ENCODE measurements at places on chromosomes 11 and 22. TPM values are rescaled to one million over a fixed set of nuclear protein-coding genes. Genes with fewer than 3 reads are reported as not detected.
A peak's percentile ranks its signal among the peaks of the same experiment; 100 is the strongest.

Gene APOL5
- not detected for total RNA-seq

DNA sequence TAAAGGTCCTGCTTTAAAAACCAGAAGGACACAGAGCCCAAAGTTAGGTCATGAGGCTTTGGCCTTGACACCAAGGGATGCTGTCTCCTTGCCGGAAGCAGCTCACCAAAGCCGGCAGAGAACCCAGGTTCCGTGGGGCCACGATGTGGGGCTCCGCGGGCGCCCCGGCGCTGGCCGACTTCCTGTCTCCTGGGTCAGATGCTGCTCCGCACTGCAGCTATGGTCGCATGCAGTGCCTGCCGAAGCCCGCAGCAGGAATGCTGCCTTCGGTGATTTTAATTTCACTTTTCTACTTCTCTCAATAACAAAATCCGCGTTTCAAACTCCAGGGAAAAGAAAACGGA lies 454 bp upstream of the OTUB1 start:
- DNase-seq: peak; percentile 75

DNA sequence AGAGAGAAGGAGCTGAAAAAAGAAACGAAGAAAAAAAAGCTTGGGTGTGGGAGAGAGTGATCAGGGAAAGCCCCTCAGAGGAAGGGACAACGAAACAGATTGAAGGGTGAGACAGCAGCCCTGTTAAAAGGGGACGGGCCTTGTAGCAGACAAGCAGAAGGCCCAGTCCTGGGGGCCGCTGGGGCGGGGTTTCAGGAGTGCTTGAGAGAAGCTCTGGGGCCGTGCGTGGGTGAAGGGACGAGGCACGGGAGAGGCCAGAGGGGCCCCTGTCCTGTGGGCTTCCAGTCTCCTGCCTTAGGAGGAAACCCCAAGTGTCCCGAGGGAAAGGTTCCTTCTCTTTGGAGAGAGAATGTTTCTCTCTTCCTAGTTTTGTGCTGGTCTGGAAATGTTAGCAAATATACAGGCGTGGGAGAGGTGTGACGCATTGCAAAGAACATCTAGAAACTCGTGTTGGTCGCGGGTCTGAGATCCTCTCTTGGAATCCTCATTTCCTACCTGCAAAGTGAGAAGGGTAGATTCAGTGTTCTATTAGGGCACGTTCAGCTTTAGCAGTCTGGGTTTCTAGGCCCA lies 28.6 kb downstream of the ADAMTS15 start:
- DNase-seq: no peak

Gene THY1
- total RNA-seq: 1.5 TPM

GRCh38 chr22:25942856-25943411 lies 200.9 kb downstream of the MYO18B start:
- peak; percentile 69 for DNase-seq

DNA sequence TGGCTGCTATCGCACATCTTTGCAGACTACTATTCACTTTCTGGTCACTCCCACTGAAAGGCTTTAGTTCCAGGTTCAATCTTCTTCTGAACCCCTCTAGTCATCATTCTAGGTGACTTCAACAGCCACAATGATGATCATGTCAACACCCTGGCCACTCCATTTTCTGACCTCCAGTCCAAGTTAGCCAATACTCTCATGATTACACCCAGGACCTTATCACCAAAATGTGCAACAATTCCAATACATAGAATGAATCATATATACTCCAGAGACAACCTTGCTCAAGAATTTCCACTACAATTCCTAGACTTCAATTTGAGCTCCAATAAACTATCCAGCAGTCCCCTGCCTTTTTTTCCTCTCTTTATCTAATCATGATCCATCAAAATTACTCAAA lies 70.7 kb downstream of the PAK1 start:
- no peak for DNase-seq

GRCh38 chr11:118304227-118304567 lies 333 bp upstream of the CD3E start:
- no peak for DNase-seq

Measured in Right ventricle myocardium superior (tissue), 1 donor.